NCI-H187 treated with DMSO at 0.1 percent for 48 hours (cell line): ENCODE measurements at places on chromosomes 11 and 22.

GRCh38 chr22:30572210-30572609 is 2.3 kb downstream of the GAL3ST1 start:
- DNase-seq, result no peak

- no peak for DNase-seq
Observed at GRCh38 chr11:20156280-20156875, 3.9 kb downstream of the DBX1 start.

DNA sequence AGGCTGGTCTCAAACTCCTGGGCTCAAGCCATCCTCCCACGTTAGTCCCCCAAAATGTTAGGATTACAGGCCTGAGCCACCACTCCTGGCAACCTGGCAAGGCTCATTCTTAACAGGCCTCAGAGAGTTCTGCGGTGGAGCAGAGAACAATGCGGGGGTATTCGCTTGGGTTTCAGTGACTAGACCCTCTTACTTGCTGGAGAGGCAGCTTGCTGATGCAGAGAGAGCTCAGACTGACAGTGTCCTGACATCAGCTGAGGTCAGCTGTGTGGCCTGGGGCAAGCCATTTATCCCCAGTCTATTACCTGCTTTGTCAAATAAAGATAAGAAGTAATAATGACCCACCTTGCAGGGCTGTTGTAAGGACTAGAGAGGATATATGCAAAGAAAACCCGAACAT is 40.3 kb upstream of the DMC1 start:
- DNase-seq, result no peak

DNA sequence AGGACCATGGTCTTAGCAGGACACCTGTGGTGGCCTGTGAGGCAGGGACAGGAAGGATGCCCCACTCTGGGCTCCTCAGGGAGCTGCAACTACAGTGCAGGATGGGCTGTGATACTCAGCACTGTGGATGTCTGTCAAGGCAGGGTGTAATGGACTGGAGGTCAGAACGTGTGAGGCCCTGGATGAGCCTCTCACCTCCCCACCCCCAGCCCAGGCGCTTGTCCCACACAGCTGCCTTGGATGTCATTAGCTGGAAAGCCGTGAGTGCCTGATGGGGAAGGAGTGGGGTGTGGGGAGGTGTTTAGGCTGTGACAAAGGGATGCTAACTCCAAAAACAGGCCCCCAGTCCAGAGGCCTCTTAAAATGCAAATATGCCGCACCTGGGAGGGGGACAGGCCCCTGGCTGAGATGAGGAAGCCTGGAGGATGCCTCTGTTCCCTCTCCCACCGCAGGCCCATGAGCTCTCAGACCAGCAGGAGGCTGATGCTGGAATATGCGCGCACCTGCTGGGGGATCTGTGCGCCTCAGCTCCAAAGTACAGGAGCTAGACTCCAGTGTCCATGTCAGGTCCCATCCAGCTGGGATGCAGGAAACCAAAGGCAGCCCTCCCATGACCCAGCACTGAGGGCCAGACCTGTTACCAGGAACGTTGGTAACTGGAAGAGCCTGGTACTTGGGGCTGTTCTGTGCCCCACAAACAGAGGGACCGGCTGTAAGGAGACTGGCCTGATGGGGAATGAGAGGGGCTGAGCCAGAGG is 25.1 kb downstream of the RSPH14 start:
- DNase-seq, result no peak

GRCh38 chr11:75394085-75394840 is 5.1 kb upstream of the RPS3 start:
- DNase-seq, result no peak

DNA sequence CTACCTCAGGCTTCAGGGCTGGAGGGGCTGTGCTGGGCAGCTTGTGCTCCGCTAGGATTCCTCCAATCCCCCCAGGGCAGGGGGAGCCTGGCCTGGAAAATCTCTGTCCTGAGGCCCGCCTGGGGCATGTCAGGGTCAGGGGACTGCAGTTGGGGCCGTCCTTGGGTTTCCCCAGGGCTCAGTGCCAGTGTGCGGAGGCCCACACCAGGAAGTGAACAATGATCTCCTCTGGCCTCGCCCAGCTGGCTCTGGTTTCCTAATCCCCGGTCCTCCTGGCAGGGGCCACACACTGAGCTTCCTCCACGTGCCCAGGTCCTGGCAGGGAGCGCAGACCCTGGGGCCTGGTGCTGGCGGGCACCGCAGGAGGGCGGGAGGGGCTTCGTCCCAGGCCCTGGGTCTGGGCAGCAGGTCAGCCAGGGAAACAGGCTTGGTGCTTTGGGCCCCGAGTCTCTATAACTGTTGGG is 1.4 kb upstream of the MUC2 start:
- no peak for DNase-seq

DNA sequence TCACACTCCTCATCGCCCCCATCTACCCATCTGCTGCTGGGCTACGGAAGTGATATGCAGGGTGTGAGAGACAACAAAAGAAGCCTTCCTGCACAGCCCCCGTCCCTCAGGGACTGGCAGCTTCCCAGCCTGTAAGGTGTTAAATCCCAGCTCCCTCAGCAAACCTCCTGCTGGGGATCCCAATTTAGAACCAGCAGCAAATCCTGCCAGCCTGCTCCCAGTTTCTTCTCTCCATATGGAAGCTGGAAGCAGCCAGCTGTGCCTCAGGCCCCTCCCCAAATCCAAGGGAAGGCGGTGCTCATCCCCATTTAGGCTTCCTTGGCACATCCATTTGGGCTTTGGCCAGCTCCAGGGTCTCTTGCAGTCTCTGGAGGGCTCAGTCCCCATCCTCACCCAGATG is 47.5 kb downstream of the PAMR1 start:
- no peak for DNase-seq

GRCh38 chr11:126464796-126465195 is 109.3 kb downstream of the ST3GAL4 start:
- no peak for DNase-seq

GRCh38 chr11:104934594-104934993 is 33.8 kb downstream of the CASP4 start:
- DNase-seq, result no peak

GRCh38 chr22:36335621-36336020 is 52.1 kb downstream of the MYH9 start:
- DNase-seq, result no peak

- no peak for DNase-seq
Observed at GRCh38 chr11:34149786-34150185, 44.4 kb downstream of the NAT10 start.

GRCh38 chr22:31639436-31640039 is 22.5 kb downstream of the PISD start:
- DNase-seq, result no peak

DNA sequence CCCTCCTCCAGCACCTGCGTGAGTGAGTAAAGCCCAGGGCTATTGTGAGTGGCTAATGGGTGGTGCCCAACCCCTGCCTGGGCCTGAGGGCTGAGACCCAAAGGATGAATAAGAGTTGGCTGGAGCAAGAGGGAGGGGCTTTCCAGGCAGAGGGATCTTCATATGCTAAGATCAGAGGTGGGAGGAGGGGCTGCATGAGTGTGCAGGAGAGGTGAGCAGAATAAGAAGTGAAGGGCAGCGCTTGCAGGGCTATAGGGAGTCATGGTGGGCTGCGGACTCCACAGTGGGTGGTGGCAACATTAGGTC is 3.9 kb downstream of the EMID1 start:
- DNase-seq, result no peak

DNA sequence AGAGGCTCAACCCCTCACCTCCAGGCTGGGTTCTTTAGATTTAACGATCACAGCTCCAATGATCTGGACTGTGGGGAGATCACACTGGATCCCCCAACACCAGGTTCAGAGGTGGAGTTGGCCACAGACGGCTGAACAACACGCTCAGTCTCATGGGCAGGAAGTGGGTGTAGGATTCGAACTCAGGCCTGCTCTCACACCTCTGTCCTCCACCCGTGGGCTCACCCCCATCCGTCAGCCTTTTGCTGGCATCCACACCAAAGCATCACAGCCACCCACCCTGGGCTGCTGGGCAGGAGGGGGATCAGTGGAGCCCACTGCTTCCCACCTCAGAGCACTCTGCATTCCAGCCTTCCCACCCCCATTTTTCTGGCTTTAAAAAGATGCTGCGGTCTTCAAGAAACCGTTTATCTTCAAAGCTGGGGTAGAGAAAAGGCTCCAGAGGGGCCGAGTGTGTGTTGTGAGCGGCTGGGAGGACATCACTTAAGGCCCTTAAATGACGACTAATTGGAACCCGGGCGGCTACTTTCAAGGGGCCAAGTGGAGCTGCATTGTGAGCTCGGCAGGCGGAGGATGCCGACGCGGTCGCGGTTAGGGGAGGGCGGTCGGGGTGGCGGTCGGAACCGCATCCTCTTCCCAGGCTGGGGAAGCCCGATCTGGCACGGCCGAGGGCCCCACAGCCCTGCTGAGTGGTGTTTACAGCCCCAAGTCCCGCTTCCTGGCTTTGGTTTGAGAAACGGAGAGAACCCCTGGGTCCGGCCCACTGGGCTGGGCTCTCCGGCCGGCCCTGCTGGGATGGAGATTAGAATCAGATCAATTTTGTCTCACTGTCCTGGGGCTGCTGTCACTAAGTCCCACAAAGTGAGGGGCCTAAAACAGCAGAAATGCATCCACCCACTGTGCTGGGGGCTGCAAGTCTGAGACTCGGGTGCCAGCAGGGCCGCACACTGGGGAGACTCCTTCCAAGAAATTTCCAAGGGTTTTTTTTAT is 15.9 kb upstream of the FGF3 start:
- no peak for DNase-seq

DNA sequence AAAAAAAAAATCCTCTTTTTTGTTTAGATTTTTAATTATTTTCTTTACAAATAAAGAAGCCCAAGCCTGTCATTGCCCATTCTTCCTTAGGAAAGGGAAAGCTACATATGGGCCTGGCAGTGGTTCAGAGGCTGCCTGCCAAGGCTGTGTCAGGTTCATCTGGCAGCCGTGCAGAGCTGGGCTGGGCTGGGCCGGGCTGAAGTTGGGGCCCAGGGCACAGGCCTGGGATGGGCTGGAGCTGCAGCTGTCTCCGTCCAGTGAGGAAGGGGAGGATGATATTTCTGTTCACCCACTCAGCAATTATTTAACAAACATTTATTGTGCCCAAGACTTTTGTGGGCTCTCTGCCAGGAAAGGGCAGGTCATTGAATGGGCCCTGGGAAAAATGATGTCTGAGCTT is 4.6 kb downstream of the PRR5L start:
- no peak for DNase-seq

DNA sequence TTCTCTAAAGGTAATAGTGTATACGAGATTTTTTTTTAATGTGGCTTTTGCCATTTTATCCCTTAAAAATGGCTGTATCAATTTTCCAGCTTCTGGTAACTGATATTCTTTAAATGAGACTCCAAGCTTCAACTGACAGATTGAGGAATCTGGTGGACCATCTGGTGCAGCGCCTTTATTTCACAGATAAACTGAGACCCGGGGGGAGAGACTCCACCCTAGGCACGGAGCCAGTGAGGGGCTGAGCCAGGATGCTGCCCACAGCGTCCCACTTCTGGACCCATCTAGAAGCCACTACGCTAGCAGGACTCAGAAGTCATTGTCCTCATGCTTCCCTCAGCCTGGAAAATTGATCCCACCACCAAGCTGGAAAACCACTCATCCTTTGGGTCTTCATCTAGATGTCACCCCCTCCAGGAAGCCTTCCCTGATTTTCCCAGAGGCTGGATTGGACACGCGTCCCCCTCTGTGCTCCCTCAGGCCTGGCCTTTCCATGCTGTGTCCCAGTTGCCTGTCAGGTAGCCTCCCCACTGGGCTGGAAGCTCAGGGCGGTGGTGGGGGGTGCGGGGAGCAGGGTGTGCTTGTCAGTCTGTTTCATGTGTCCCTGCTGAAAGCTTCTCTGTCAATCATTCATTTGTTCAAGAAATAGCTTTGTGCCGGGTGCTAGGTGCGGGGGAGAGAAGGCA is 12.3 kb upstream of the CD5 start:
- DNase-seq, result no peak

DNA sequence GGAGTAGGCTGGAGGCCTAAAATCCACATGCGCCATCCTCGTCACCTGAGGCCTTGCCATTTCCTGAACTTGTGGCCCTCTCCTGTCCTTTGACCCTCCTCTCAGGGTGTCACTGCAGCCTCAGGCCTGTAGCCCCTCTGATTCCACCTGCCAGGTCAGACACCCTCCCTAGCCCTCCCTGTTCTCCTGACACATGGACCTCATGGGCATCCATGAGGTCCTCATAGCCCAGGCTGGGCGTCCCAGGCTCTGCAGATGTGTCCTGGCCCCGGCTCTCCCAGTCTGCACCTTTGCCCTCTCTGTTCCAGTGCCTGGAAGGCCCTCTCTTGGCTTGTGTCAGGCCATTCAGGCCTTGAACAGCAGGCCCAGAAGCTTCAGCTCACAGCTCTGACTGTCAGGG is 15.8 kb downstream of the RAB36 start:
- no peak for DNase-seq

GRCh38 chr11:72329526-72329925 is 85.5 kb upstream of the PHOX2A start:
- no peak for DNase-seq

DNA sequence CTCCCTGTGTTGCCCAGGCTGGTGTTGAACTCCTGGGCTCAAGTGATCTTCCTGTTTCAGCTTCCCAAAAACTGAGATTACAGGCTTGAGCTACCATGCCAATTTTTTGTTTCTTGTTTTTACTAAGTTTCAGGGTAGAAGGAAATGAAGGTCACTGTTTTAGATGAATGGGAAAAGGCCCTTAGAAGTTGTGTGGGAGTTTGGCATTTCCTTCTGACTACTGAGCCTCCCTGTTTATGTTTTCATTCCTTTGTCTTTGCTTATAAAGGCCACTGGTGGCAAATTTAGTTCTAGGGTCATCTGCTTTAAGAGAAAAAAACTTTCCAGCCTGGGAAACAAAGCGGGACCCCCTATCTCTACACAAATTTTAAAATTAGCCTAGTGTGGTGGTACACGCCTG is 22.1 kb downstream of the SRPRA start:
- DNase-seq, result no peak

DNA sequence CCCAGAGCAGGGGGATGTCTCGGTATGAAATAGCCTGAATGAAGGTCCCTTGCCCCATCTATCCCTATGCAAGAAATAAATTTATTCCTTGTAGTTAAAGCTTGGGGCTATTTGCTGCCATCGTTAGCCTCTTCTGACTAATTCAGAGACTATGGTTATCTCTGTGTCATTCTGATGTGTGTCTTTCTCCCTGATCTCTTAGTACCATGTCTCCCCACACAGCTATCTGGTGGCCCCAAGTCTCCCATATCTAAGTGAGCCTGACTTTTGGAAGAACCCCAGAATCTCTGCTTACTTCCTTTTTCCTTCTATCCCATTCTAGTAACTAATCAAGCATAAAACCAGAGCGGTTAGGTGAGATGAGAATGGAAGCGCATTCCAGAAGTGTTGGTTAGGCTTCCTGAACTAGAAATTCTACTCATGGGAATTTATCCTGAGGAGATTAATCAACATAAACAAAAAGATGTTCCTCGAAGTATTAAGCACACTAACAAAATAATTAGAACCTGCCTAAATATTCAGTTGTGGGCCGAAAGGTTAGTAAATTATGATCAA is 71.4 kb upstream of the BMAL1 start:
- no peak for DNase-seq

DNA sequence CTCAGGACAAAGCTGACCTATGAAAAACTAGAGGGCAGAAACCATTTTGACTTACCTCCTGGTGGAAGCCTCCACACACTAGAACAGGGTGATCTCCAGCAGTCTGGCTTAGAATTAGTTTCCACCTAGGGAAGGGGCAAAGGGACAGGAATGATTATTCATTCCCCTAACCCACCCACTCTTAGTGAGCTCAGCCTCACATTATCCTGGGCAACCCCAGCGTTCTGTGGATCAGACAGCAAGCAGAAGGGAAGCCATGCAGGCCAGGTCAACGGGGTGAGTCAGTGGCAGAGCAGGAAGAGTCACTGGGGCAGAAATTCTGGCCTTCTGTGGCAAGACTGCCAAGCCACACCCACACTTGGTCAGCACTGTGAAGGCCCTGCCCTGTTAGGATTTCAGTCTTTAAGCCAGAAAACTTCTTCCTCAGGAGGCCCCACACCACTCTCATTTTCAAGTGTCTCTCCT is 10.5 kb downstream of the NUMA1 start:
- DNase-seq, result no peak
